RWPE2 (cell line): ENCODE measurements at places on chromosomes 2 and 18.

- no peak for DNase-seq
These were observed 957.1 kb upstream of the CHAC2 start for GRCh38 chr2:52810460-52810859.

GRCh38 chr2:197145471-197146056, 165.0 kb downstream of the ANKRD44 start:
- DNase-seq: no peak

DNA sequence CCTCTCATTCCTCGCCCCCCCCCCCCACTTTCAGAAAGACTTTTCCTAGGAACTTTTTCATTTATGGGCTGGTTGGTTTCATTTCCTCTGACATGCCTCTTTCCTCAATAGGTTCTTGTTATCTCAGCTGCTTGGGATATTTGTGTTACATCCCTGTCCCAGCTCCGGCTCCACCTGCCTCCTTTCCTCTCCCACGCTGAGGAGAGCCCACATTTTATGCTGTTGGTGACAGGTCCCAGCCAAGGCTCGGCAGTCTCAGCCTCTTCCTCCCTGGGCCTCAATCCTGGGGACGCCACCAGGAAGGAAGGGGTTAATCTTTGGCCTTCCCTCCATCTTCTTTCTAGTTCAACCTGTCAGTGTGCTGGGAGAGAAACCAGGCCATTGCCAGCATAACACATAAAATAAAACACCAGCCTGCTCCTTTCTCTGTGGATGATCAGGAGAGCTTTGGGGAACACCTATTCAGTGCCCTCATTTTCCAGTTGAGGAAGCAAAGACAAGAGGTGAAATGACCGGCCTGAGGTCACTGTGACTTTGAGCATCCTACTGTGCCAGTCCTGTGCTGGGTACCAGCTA, 216.9 kb upstream of the TNP1 start:
- no peak for DNase-seq

- no peak for DNase-seq
These were observed 94.1 kb downstream of the BIN1 start for GRCh38 chr2:127012868-127013267.

GRCh38 chr2:179265082-179265510, 464 bp upstream of the SESTD1 start:
- no peak for DNase-seq

DNA sequence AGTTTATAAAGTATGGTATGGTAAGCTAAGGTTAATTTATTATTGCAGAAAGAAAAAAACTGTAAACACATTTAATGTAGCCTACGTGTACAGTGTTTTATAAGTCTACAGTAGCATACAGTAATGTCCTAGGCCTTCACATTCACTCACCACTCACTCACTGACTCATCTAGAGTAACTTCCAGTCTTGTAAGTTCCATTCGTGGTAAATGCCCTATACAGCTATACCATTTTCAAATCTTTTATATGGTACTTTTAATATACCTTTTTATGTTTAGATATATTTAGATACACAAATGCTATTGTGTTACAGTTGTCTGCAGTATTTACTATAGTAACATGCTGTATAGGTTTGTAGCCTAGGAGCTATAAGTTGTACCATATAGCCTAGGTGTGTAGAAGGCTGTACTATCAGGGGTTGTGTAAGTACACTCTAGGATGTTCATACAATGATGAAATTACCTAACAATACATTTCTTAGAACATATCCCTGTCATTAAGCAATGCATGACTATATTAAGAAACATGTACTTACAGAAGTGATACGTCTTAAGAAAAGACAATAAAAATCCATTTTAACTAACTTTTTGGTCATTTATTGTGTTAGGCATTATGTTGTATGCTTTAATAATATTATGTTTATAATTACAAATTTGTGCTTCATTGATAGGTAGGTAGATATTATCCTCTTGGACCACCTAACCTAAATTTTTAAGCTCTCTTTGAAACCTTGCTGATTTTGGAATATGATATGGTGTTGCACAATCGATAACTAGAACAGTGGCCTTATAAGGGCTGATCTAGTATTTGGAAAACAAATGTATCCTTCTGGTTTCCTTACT, 51.9 kb downstream of the VRK2 start:
- DNase-seq: no peak

GRCh38 chr2:186717320-186718007, 23.6 kb downstream of the FAM171B start:
- DNase-seq: no peak

- DNase-seq: no peak
These were observed 13.2 kb downstream of the SLC39A10 start for GRCh38 chr2:195670191-195670590.
